ENCODE measurements at places on chromosomes 2 and 18.

- no peak for DNase-seq
Observed at GRCh38 chr2:102480285-102481195, 7.5 kb downstream of the SLC9A4 start.

GRCh38 chr2:230933521-230934180 is 8.6 kb upstream of the GPR55 start:
- no peak for DNase-seq

DNA sequence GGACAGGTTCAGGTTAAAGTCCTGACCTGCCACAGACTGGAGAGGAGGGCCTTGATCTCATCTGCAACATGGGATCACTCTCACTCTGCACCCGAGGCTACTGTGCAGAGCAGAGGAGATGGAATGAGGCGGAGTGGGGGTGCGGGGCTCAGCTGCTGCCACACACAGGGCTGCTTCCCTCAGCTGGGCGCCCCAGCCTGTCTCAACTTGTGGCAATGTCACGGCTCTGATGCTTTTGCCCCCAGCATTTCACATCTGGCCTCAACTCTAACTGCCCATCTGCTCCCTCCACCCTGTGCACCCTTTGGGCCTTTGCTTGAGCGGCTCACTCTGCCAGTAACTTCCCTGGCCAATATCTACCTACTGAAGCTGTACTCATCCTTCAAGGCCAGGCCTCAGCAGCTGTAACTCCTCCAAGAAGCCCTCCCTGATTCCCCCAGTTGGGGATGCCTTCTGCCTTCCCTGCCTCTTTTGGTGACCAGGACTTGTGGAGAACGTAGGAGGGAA is 70.3 kb downstream of the POLR1A start:
- no peak for DNase-seq

GRCh38 chr2:232170396-232170795 is 208.2 kb upstream of the ALPP start:
- no peak for DNase-seq

GRCh38 chr2:157428500-157429175 is 15.3 kb downstream of the CYTIP start:
- no peak for DNase-seq

- DNase-seq: no peak
Observed at GRCh38 chr18:74528478-74528877, 5.8 kb upstream of the CNDP1 start.

Measured in activated CD4-positive, CD25-positive, alpha-beta regulatory T cell (primary cell).